ENCODE measurements at places on chromosomes 11 and 22.

- no peak for DNase-seq
These were observed 118.3 kb downstream of the WT1 start for GRCh38 chr11:32316858-32317642.

GRCh38 chr11:63551889-63552266 is 11.3 kb downstream of the PLAAT2 start:
- no peak for DNase-seq

DNA sequence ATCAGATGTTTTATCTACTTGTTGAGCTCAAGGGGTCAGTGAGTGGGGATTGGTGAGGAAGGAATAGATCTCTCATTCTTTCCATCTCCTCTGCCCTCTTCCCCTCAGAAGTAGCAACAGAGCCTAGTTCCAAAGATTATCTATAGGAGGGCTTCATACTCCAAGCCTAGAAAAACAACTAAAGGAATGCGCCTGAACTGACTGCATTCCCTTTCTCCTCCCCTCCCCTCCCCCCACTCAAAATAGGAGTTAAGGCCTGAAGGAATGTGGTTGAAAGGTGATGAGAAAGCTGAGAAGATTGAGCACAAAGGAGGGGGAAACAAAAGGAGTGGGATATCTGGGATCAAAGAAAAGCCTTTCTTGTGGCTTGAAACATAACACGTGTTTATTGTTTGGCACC is 10.5 kb downstream of the EMSY start:
- no peak for DNase-seq

- DNase-seq: no peak
These were observed 16.8 kb upstream of the IGLL5 start for GRCh38 chr22:22870577-22871404.

DNA sequence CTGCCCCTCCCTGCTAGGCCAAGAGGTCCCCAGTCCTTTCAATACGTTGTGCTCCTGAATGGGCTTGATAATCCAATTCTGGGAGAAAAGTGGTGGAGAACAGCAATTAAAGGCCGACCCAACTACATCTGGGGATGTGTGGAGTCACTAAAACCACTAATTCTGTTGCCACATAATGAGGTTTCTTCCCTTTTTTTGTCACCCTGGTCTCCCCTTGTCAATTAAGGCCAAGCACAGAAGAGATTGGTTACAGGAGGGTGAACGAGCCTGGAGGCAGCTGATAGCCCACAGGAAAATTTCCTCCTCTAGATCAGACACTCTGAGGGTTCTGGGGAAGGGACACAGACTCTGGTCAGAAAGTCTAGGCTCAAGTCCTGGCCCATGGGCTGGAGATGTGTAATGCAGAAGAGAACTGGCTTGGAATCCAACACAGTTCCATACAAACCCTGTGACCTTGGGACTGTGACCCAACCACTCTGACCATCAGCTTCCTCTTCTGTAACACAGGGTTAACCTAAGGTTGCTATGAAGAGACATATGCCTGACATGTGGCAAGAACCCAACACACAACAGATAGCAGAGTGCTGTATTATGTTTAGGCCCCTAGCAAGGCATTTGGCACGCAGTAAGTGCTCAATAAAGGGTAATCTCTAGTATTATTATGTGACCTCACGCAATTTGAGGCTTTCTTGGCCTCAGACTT is 146.4 kb downstream of the CHST1 start:
- DNase-seq: no peak

DNA sequence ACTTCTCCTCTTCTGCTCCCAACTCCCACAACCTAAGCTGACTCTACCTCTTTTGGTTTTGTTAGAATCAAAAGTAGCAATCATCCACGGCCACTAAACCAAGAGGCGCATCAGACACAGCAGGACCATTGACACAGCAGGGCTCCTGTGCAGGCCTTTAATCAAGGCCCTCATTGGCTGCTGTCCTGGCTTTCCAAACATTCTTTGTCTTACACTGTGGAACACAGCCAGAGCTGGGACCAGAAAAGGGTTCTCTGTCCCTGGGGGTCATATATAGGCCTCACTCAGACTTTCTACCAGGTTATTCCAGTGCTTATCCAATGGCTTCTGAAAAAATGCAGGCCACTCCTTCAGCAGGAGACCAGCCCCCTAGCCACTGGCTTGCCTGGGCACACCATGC is 212.7 kb upstream of the NTM start:
- DNase-seq: no peak

- no peak for DNase-seq
These were observed 4.7 kb upstream of the VSIG2 start for GRCh38 chr11:124756753-124757227.

DNA sequence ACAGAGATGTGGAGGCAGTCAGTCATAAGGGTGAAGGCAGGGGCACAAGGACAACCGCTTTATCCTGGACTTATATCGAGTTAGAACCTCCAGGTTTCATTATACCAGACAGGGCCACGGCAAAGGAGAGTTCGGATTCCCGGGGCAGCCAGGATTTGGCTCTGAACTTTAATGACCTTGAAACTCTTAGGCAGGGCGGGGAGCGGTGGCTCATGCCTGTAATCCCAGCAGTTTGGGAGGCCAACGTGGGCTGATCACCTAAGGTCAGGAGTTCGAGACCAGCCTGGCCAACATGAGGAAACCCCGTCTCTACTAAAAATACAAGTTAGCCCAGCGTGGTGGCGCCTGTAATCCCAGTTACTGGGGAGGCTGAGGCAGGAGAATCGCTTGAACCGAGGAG is 1.1 kb upstream of the MYRF start:
- no peak for DNase-seq

GRCh38 chr22:22168190-22168940 is 76.2 kb upstream of the VPREB1 start:
- no peak for DNase-seq

GRCh38 chr11:103800406-103801114 is 235.9 kb upstream of the DDI1 start:
- DNase-seq: no peak

- DNase-seq: no peak
These were observed 15.4 kb upstream of the MTNR1B start for GRCh38 chr11:92954003-92954402.

DNA sequence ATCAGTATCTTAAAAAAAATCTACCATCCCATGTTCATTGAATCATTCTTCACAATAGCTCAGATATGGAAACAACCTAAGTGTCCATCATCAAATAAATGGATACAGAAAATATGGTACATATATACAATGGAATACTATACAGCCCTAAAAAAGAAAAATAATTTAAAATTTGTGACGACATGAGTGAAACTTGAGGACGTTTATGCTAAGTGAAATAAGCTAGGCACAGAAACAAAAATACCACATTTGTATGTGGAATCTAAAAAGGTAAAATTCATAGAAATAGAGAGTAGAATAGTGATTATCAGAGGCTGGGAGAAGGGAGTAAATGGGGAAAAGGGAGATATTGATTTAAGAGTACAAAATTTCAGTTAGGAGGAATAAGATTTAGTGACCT is 38.8 kb downstream of the OR9I1 start:
- no peak for DNase-seq

DNA sequence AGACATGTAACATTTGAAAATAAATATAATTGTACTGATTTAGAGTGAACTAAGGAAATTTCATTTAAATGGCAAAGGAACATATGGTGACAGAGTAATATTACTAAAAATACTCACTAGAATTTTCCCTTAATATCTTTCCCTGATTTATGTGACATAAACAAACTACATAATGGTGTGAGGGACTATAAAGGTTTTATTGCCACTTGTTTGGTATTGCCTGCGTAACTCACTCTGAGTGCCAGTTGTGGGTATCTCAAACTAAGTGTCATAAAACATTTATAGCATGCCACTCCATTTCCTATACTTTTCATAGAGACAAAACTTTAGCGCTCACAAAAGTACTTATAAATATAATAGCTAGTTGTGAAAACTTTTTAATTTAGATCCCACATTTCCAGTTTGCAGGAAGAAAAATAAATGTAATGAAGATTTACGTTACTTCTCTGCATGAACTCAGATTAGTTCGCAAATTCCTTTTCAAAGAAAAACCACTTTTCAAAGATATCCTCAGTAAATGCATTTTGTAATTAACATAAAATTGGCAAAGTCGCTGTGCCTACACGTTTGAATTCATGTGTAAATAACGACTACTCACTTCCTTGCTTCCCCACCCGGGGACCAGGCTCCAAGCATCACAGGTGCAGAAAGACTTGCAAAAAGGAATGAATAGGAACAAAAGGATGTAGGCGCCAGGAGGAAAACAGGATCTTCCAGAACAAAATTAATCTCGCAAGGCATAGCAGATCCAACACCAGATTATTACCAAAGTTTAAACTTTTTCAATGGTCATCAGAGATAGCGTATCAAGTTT is 1.6 kb upstream of the QSER1 start:
- DNase-seq: no peak

DNA sequence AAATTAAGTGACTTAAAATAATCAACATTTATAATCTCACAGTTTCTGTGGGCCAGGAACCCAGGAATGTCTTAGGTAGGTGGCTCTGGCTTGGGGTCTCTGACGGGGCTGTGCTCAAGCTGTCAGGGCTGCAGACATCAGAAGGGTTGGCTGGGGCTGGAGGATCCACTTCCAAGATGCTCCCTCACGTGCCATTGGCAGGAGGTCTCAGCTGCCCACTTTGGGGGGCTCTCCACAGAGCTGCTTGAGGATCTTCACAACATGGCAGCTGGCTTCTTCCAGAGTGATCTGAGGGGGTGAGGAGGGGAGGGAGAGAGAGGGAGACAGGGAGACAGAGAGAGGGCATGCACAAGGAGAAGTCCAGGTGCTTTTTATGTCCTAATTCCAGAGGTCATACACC is 18.1 kb downstream of the SLC2A11 start:
- DNase-seq: no peak

- DNase-seq: no peak
These were observed 1005.8 kb upstream of the CCDC90B start for GRCh38 chr11:84292006-84292405.

- DNase-seq: no peak
These were observed 45.0 kb upstream of the MYH9 start for GRCh38 chr22:36432592-36433317.

GRCh38 chr11:111935317-111936039 is 1.7 kb upstream of the DIXDC1 start:
- no peak for DNase-seq

DNA sequence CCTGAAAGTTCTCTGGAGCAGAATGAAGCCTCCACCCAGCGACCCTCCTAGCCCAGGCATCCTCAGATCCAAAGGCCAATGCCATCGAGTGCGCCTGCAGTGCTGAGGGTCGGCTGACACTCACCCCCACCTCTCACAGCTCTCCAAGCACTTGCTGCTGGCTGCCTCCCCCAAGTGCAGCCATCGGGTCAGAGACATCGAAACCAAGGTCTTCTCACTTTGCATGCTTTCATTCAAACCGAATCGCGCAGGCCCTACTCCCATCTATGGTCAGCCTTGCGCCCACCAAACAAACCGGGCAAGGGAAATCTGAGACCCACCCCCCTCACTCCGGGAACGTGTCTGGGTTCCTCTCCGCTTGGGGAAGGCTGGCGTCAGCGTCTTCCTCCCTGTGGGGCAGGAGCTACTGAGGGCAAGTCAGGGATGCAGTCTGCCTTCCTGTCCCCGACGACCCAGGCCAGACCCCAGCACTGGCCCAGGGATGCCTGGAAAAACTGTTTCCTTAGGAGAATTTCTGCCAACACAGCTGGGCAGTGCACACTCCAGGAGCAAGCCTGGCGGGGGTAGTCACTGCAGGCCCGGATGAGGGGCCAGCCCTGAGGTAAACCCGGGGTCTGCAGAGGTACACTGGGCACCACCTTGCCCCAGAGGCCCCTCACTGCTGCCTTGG is 7.0 kb downstream of the WNT7B start:
- no peak for DNase-seq

DNA sequence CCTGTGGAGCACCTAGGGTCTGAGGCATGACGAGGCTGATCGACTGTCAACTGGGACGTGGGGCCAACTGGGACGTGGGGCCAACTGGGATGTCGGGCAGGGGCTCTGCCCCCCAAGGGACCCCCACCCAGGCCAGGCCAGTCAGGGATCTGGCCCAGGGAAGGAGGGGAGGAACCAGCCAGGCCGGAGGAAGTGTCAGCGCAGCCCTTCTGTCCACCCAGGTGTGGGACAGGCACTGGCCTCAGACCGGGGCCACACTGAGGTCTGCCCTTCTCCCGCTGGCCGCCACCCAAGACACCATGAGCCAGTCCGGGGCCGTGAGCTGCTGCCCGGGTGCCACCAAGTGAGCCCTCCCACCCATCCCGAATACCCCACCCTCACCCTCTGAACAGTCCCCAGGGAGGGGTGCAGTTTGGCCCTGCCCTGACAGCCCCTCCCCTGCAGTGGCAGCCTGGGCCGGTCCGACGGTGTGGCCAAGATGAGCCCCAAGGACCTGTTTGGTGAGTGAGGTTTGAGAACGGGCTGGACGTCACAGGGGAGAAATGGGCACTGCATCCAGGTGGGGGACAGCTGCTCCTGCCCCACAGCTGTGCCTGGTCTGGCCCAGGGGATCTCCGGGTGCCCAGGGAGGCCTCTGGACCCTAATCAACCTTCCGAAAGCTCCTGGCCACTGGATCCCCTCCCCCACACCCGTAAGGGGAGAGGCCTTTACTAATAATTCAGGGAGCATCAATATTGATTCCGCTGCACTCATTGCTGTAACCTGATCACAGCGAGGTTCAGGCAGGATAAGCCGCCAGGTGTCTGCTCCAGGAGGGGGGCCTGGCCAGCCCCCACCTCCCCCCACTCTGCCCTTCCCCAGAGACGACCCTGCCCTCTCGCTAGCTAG is 3.3 kb downstream of the EPS8L2 start:
- no peak for DNase-seq

GRCh38 chr11:133545199-133545803 is 13.0 kb upstream of the OPCML start:
- DNase-seq: no peak

- no peak for DNase-seq
These were observed 102.5 kb downstream of the ATXN10 start for GRCh38 chr22:45774001-45774670.

GRCh38 chr11:61193596-61193995 is 9.7 kb upstream of the PGA3 start:
- DNase-seq: no peak

- no peak for DNase-seq
These were observed 60.6 kb downstream of the RTL6 start for GRCh38 chr22:44437216-44438055.

DNA sequence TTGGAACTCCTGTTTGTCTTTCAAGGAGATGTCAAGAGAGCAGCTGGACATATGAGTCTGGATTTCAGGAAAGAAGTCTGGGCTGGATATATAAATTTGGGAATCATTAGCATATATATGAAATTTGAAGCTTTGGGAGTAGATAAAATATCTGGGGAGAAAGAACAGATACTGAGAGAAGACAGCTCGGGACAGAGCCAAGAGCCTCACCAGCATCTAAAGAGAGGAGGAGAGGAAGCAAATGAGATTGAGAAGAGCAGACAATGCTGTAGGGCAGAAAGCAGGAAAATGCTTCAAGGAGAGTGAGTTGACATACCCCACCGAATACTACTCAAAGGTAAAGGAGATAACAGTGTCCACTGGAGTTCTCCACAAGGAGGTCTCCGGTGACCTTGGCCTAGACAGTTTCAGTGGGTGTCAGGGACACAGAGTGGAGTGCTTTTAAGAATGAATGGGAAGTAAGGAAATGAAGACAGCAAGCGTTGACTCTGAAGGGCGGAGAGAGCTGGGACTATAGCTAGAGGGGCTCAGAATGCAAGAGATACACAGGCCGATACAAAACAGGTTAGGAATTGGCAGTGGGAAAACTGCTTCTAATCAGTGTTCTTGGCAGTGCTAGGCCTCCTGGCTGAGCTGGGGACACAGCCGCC is 862 bp downstream of the APBB1 start:
- DNase-seq: no peak

- no peak for DNase-seq
These were observed 44.0 kb upstream of the WT1 start for GRCh38 chr11:32479291-32479690.
